ENCODE measurements at places on chromosomes 4 and X.

GRCh38 chrX:68646421-68646820 lies 1.0 kb upstream of the STARD8 start:
- DNase-seq = no peak

DNA sequence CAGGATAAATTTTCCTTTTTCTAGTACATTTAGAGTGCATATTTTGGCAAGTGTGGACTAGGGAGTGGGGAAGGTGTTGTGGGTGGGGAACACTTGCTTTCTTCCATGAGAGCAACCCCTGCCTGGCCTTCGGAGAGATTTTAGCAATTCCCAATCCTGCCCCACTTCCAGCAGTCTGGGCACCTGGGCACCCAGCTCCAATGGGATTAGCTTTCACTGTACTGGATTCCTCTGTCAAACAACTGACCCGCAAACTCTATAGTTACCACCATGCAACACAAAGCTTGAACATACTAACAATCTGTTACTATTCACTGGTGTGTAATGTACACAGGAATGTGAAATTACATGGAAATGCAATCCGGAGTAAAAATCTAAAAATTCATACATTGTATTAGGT lies 50.3 kb downstream of the SH3RF1 start:
- no peak for DNase-seq

DNA sequence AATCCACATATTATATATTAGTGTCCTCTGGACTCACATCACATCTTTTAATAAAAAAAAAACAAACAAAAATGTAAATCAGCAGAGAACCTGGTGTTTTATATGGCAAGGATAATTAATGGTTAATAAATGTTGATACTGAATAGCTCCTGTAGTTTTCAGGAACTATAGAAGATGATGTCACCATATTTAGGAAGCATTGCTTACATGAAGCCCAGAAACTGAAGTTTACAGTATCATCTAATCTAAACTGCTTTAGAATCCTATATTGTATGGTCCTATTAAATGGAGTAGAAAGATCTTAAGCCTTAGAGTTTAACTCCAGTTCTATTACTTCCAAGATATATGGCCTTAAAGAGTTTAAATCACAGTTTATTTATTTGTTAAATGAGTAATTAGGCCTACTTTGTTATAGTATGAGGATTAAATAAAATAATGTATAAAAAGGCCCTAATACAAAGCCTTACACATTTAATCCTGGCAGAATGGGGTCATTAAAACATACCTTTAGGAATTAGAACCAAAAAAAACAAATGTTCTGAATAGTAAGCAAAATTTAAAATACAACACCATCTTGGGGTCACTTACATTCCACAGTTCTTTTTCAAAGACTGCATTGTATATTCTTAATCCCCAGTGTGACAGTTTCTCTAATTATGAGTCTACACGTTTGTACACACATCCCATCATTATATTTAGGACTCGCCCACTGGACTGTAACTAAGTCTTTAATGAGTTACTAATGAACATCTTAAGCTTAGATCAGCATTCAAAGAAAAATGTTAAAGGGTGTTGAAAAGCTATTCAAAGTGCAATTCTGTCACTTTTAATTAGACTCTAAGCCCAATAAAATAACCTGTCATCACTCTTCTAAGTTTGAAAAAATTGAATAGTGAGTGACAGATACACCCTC lies 305.9 kb downstream of the ADGRL3 start:
- DNase-seq = no peak

DNA sequence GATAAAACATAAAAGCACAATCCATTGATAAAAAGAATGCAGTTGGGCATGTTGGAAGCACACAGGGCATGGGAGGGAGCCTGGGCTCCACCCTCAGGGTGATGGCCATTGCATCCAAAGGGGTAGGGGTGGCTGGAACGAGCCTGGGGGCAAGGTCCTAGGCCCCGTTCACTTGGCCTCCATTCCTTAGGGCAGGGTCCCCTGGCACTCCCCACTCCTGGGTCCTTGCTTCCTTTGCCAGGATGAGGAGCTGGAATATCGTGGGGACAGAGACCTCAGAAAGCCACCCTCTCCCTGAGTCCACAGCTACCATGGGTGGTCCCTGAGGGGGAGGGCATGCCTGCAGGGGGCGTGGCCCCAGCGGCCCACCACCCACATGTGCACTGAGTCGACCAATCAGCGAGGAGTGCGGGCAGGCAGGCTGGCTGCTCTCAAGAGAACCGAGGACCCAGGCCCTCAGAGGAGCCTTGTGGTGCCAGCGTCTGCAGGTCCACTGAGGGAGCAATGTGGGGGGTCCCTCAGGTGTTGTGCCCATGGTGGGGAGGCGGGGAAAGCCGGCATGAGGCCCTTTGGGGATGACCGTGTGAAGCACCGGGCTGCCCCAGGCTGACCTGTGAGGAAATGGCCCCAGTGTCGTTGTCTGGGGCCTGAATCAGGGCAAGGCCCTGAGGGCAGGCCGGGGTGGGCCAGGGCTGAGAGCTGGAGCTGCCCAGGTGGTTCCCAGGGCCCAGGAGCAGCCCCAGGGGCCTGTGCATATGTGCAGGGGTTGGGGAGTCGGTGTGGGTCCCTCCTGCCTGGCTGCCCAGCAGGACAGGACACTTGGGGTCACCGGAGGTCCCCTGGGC lies 78.6 kb upstream of the AMELX start:
- DNase-seq = no peak

DNA sequence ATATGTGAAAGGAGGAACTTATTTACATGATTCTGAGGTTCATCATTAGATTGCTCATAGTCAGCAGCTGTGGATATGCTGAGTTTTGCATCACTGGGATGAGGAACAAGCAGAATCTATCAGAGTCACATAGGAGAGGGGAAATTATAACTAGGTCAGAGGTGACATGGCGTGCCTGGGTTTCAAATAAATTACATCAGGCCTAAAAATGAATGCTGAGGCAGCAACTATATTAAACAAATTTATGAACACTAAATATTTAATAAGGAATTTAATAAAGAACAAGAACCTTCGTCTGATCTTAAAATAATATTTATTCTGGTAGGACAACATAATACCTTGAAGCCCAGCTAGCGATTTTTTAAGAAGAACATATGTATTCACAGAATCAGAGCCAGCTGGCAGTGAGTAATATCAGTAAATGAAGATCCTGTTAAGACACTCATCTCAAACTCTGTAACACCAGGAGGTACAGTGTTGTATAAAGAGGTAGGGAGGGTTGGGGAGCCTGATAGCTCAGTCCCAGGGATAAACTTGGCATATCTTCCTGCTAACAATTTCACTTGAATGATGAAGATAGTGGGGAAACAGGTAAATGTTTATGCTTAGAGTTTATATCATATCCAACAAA lies 60.9 kb upstream of the HS3ST1 start:
- DNase-seq = no peak

- DNase-seq = no peak
Observed at GRCh38 chr4:30828264-30828926, 108.2 kb downstream of the PCDH7 start.

GRCh38 chr4:158811704-158812103 lies 42.9 kb downstream of the FNIP2 start:
- no peak for DNase-seq

DNA sequence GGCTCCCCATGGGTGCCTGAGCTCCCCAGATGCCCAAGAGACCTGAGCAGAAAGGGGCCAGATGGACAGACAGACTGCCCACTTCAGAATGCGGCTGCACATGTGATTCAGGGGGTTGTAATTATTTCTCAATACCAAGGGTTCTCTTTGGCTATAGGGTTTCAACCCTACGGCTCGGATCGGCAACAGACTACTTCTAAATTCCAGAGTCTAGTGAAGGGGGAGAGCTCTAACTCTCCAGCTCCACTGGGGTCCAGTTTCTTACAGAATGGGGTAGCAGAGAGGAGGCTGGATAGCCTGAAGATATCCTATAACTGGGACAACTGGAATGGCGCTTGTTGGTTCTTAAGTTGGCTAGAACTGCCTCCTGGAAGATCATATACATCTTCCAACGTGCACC lies 136.3 kb downstream of the MGST2 start:
- DNase-seq = no peak
